Stimulated activated CD4-positive, alpha-beta T cell treated with anti-CD3 and anti-CD28 coated beads, Interleukin-12 subunit alpha, Interleukin-12 subunit beta, amount 100 ng/mL, for 24 hours (primary cell): ENCODE measurements at places on chromosomes 3 and 15.
A peak's percentile ranks its signal among the peaks of the same experiment; 100 is the strongest.

- DNase-seq, result no peak
These were observed 31.6 kb downstream of the SLC22A14 start for GRCh38 chr3:38313695-38314094.

- DNase-seq, result no peak
These were observed 33.4 kb upstream of the PCSK6 start for GRCh38 chr15:101522621-101523559.

DNA sequence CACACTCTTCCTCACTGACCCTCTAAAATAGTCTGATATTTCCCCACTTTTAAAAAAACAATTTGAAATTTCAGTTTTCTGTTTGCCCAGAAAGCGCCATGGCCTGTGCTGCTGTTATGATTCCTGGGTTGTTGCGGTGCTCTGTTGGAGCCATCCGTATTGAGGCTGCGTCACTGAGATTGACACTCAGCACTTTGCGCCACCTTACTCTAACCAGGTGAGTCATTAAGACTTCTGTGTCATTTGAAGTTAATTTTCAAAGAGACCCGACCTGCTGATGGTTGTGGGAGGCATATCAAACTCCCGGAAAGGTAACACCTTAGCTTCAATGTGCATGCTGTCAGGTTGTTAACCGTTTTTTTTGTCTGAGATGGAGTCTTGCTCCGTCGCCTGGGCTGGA lies 5.8 kb downstream of the OXNAD1 start:
- no peak for DNase-seq

GRCh38 chr15:51139091-51139490 lies 44.4 kb upstream of the TNFAIP8L3 start:
- no peak for DNase-seq

- DNase-seq, result no peak
These were observed 75.0 kb downstream of the EDEM1 start for GRCh38 chr3:5262507-5262906.

- DNase-seq, result no peak
These were observed 407.8 kb downstream of the PLCL2 start for GRCh38 chr3:17292556-17292955.

GRCh38 chr3:150765949-150766720 lies 3.2 kb upstream of the SIAH2 start:
- no peak for DNase-seq

GRCh38 chr3:161510510-161511260 lies 14.1 kb downstream of the OTOL1 start:
- DNase-seq, result no peak

- no peak for DNase-seq
These were observed 23.2 kb downstream of the CYFIP1 start for GRCh38 chr15:22956978-22957260.

- DNase-seq, result no peak
These were observed 5.9 kb downstream of the TOP2B start for GRCh38 chr3:25658836-25659235.

DNA sequence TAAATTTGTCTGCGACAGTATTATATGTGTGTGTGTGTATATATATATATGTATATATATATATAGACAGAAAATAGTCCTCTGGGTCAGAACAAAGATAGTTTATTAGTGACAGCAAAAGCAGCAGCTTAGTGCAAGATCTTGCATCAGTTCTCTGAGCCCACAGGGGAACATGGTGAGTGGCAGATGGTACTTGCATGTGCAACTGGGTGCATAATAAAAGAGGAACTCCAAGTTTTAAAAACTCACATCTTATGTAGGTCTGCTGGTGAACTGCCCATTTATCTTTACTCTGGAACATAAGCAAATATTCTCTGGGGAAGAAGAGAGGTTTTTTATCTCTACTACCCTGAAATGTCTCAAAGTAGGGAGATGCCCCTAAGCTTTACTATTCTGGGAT lies 276.4 kb downstream of the POLQ start:
- no peak for DNase-seq

GRCh38 chr15:63121382-63122001 lies at the start of gene LACTB:
Gene LACTB (plus strand): TSS chr15:63121861. CDS start chr15:63121872, 11 bp downstream.
- DNase-seq, result peak; percentile 57

DNA sequence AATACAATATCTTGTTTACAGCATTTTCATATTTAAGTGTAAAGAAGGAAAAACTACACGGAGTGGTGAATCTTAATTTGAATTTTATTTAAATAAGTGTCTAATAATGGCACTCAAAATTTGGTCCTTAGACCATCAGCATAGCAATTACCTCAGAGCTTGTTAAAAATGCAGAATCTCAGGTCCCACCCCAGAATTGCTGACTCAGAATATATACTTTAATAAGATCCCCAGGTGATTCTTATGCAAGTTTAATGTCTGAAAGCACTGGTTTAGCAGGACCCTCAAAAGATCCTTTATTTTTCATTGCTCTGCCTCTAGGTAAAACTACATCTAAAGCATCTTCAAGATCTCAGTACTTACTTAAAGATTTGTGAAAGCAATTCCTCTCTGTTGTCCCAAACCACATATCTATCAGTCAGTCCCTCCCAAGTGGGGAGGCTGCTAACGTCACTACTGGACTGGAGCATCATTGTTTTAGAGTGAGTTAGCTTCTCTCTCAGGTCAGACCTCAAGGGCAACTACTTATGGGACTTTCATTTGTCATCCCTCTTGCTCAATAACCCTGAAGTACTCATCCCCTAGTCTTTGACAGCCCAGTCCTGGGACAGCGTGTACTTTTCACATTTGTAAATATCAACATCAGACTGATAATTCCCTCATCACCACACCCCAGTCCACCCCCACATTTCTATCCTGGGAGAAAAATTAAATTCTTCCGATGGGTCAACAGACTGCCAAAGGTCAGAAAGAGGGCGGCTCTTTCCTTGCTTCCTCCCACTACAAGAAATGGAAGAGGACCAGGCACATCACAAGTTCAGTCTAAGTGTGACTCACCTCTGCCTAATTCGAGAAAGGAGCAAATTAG lies 76.7 kb downstream of the CBLB start:
- no peak for DNase-seq

- no peak for DNase-seq
These were observed 130.3 kb downstream of the GHSR start for GRCh38 chr3:172317984-172318383.

GRCh38 chr3:115401298-115401697 lies 222.0 kb upstream of the GAP43 start:
- DNase-seq, result no peak

DNA sequence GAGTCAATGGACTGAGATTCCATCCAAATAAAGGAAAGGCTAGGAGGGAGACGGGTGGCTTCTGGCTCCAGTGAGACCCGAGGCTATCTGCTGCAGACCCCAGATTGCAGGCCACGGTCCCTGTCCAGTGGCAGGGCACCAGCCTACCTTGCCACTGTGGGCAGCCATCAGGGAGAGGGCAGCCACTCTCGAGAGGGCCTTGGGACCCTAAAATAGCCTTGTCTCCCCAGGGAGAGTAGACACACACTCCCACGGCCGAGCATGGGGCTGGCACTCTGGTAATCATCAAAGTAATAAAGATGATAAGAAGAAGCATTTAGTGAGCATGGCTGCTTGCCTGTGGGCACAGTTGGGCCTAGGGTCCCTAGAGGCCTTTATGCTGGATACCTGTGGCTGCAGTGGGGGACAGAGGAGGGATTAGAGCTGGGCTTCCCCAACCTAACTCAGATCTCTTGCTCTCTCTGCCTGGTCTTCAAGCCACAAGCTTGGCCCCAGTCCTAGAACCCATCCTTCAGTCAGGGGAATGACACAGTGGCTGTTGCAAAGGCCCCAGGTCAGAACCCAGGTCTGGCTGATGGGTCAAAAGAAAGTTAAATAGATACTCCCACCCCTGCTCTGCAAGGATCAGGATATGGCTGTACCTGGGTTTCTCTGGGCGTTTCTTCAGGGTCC lies 9.2 kb upstream of the VIPR1 start:
- no peak for DNase-seq

GRCh38 chr3:82001276-82001923 lies 240.0 kb upstream of the GBE1 start:
- no peak for DNase-seq

DNA sequence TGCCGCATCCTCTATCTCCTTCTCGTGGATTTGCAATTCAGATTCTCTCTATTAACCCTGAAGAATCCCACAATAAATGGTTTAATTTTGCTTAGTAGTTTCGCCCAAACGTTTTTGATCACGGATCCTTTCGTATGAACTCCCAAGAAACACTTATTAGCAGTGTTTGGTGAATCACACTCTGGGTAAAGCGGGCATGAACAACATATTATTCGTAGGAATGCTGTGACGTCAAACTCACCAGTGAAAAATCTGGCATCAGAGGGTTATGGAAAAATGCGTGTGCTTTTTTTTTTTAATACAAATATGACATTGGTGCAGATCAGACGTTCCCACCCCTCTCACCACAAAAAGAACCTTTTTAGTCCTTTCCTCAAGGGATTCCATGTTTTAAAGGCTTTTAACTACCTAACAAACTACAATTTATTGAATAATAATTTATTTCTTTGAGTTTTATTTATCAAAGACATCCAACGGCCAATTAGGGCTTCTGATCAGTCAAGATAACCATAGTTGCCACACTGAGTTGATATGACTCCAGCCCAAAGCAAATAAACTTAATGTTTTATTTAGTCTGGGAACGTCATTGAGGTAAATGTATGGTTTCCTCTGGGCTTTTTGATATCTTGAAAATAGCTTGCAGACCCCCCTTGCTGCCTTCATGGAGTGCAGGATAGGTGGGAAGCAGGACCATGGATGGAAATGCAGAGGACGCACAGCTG lies 45.5 kb upstream of the CGNL1 start:
- DNase-seq, result no peak

DNA sequence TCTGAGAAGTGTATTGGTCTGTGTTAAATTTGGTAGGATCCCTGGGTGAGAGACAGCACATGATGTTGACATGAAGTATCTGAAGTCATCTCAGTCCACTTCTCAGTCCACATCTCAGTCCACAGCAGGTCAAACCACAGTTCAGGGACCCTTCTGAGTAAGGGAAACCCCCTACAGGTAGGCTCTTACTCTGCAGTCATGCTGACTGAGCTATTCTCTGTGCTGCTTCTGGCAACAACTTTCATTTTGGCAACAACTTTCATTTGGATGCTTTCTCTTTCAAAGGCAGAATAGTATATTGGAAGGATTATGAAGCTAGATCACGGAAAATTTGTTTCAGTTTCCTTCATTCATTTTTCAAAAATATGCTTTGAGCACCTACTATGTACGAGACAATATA lies 178.2 kb upstream of the GOLIM4 start:
- no peak for DNase-seq

DNA sequence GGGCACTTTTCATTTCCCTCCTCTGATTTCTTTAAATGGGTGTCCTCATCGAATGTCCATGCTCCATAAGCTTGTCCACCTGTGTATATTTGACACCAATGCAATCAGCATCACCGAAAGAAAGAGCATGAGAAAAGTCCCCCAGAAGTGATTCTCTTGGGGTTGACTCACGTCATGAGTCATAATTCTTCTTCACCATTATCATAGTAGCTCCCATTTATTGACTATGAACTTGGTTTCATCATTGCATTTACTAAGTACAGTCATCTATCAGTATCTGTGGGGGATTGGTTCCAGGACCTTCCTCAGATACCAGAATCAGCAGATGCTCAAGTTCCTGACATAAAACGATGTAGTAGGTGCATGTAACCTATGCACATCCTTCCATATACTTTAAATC lies 372.5 kb upstream of the CFAP20DC start:
- DNase-seq, result no peak

- no peak for DNase-seq
These were observed 32.2 kb upstream of the BCL6 start for GRCh38 chr3:187777331-187777941.

DNA sequence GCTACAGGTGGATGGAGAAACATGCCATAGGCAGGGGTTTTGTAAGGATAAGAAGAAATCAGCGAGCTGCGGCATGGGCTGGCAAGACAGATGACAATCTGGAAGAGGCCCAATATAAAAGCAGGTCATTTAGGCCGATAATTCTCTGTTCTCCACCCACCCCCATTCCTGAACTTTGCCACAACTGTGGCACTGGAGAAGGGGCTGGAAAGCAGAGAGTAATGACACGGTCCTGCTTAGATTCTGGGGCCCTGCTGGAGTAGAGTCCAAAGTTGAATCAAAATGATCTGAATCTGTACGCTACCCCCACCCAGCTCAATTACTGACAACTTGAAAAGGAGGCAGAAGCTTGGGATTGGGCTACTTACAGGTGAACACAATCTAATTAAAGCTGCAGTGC lies 18.4 kb upstream of the BUB1B start:
- no peak for DNase-seq

DNA sequence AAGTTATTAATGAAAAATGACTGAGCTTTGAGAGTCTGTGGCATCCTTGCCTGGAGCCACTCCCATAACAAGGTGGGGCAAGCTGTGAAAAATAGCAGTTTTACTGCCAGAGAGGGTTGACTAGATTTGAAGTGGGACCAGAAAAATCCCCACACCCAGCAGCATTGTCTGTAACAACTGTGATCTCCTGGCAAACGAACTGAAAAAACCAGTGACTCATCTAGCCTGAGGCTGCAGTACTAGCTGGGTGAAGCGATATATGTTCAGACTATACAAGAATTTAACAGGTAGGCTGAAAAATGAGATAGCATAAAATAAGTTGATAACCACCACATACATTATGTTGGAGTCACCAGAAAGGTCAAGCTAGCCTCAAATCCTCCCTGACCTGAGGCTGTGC lies 64.0 kb downstream of the DPH6 start:
- no peak for DNase-seq

- no peak for DNase-seq
These were observed 12.0 kb downstream of the TRAT1 start for GRCh38 chr3:108834551-108834950.
